Activated T-helper 1 cell treated with Interleukin-2 at 50 U/mL for 16 hours (primary cell): ENCODE measurements at places on chromosomes 3 and 15.

GRCh38 chr15:80105595-80105994 is 46.1 kb downstream of the ZFAND6 start:
- DNase-seq: no peak

GRCh38 chr15:40344631-40345120 is 3.9 kb upstream of the CCDC9B start:
- peak; percentile 45 for DNase-seq

DNA sequence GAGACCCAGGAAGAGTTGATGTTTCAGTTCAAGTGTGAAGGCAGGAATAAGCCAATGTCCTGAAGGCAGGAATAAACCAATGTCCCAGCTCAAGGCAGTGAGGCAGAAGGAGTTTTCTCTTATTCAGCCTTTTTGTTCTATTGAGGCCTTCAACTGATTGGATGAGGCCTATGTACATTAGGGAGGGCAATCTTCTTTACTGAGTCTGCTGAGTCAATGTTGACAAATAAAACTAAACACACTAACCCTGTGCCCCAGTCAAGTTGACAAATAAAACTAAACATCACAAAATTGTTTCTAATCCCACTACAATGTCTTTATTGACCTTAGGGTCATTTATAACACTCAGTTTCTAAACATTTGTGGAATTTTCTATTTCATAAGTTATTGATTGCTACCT is 100.0 kb downstream of the CACNA2D3 start:
- DNase-seq: no peak

DNA sequence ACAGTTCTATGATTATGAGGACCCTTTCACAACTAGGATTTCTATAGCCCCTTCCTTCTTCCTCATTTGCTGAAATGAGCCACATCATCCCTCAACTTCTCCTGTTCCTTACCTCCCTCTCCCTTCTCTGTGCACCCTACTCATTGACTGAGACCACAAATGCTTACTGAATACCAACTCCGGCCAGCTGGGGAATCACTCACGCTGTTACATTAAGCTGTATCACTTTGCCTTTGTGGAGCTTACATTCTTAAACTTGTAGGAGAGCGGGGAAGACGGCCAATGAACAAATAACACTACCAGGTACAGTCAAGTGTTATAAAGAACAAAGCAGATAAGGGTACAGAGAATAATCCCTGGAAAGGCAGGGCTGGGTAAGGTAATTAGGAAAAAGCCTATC is 5.7 kb downstream of the SUCLG2 start:
- DNase-seq: no peak

DNA sequence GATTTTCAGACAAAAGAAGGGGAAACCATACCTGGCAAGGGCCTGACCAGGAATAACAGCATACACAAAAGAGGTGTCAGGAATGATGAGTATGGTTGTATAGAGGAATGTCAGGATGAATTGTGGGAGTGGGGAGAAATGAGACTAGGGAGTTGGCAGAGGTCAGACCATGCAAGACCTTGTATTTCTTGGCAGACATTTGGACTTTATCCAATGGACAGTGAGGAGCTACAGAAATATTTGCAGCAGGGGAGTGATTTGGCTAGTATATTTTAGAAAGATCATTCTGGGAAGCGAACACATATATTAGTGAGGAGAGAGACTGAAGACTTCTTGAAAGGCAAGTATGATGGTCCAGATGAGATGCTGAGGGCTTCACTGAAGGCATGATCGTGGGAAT is 25.4 kb upstream of the ALPK3 start:
- DNase-seq: no peak

GRCh38 chr3:171317171-171317570 is 143.0 kb downstream of the TNIK start:
- no peak for DNase-seq

DNA sequence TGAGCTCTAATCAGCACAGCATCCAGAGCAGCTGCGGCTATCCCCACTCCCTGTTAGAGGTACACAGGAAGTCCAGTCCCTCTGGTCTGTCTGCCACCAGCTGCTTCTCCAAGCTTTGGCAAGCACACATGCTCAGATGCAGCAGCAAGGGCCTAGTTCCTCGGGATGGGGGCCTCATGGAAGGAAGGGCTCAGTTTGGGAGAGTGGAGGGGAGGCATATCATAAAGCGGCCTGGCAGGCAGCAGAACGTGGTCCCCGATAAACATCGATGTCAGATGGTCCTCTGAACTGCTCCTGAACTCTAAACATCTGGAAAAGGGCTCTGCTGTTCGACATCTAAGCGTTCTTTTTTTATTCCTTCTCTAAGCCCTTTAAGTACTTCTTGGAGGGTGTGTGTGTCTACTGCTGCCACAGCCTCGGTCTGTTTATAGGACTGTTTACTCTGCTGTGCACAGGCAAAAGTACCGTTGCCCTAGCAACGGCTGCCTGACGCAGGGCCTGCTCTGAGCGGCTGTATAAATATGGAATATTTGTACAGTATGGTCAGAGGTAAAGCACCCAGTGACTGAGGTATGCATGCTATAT is 74.6 kb downstream of the PRICKLE2 start:
- no peak for DNase-seq

DNA sequence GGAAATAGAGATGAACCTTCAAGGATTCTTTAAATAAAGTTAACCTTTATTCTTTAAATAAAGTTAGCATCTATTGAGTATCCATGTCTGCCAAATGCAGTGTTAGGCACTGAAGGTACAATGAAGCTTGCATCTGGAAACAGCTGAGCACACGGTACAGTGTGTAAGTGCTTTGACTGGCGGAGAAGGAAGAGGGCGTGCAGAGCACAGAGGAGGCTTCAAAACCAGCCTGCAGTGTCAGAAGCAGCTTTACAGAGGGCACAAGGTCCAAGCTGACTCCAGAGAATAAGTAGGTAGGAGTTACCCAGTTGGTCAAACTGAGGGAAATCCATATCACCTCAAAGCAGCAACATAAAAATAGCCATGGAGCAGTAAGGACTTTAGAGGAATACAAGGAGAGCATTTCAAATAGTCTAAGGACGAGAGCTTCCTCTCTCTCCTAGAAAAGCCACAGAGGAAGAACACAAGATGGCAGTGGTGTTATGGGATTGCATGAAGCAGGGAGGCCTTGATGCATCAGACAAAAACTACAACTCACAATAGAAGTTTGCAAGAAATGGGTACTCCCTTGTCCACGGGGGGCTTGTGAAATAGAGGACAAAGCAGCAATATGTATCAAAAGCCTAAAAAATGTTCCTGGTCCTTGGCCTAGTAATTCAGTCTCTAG is 60.3 kb upstream of the PPP2R3A start:
- no peak for DNase-seq

- no peak for DNase-seq
Measured at GRCh38 chr3:64061628-64062027, 38.3 kb upstream of the PSMD6 start.

DNA sequence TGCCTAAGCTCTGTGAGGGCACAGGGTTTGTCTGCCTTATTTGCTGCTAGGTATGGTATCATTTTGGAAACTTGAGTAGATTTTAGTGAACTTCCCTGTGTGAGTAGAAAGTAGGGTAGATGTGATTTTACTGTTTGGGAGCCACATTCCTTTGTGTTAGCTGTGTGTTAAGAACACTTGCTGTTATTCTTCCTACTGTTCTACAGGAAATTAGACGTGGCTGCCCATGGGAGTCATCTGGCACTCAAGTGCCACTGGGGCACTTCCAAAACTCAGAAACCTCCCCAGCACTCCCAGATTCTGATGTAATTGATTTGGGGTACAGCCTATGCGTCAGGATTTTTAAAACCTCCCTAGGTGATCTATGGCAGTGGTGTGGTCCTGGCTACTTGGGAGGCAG is 369.9 kb upstream of the C2CD4B start:
- DNase-seq: no peak

DNA sequence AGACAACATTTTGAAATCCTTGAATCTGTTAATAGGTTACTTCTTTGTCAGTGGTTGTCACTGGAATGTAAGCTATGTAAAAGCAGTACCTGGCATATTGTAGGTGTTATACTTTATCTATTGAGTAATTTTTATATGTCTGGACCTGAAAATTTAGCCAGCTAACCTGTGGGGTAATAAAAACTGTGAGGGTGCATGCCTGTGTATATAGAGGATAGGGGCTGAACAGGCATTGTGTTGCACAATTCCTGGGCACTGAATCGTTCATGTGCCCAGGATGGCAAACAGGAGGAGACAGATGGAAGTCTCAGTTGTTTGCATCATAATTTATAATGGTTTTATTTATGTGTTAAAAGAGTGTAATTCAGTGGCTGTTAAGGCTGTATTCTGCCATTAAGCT is 67.1 kb downstream of the ARMC8 start:
- no peak for DNase-seq

GRCh38 chr3:192570821-192571791 is 156.2 kb downstream of the FGF12 start:
- DNase-seq: no peak

DNA sequence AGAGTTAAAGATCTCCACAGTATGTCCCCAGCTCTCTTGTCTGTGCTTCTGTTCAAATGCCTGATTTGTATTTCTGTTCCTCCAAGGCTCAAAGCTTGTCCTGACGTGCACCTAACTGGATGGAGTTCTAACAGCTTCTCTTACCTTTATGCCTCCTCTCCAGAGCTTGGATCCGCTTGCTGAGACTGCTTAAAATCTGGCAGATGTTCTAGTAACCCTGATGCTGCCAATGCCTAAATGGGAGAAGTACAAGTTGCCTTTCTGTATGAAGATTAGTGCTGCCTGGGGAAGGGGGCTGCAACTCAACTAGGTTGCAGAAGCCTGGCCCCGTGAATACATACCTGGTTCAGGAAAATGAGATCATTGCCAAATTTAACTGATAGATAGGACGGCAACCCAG is 354.5 kb upstream of the KCNMB2 start:
- DNase-seq: no peak

- DNase-seq: no peak
Measured at GRCh38 chr15:97037080-97037479, 706.6 kb downstream of the NR2F2 start.

DNA sequence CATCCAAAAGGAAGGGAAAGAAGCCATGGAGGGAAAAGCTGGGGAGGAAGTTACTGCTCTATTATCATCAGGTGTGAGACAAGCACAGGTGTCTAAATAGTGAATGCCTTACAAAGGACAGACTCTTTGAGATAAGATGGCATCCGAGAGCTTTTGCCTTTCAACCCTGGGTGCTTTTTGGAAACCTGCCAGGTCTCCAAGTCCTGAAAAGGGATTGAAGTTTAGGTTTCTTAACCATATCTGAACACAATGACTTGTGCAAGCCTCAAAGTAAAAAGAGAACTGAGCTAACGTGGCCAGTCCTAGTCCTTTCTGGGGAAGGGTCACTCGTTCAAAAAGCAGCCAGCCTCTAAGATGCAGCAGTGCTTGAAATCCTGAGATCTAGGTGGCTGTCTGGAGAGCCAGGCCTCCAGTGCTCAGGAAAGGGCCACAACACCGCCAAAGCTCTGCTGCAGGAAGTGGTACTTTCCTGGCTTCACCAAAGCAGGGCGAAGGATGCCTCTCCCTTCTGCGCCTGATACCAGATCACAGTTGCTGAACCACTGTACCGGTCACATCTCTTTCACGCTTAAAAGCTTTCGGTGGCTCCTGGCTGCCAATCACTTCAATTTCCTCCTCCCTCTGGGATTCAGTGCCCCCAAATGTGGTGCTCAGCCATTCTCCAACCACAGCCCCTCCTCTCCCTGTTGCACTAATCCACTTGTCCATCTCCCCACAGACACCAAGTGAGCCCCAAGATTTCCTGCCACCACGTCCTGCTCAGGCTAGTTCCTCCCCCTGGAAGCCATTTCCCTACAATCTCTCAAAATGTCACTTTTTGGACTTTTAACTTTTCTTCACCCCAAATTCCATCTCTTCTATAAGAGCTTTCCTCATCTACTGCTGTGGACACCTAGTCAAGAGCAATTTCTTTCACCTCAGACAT is 104.1 kb upstream of the LPP start:
- peak; percentile 14 for DNase-seq

- DNase-seq: no peak
Measured at GRCh38 chr3:133792171-133792763, 13.3 kb upstream of the SRPRB start.

GRCh38 chr3:195036574-195036973 is 234.4 kb downstream of the XXYLT1 start:
- DNase-seq: no peak

- DNase-seq: no peak
Measured at GRCh38 chr15:58119016-58119415, 19.2 kb upstream of the AQP9 start.

- no peak for DNase-seq
Measured at GRCh38 chr3:197000211-197000610, 29.4 kb downstream of the MELTF start.

- no peak for DNase-seq
Measured at GRCh38 chr3:105348307-105348706, 18.4 kb upstream of the ALCAM start.

GRCh38 chr15:52464040-52464439 is 64.6 kb downstream of the MYO5A start:
- DNase-seq: no peak

DNA sequence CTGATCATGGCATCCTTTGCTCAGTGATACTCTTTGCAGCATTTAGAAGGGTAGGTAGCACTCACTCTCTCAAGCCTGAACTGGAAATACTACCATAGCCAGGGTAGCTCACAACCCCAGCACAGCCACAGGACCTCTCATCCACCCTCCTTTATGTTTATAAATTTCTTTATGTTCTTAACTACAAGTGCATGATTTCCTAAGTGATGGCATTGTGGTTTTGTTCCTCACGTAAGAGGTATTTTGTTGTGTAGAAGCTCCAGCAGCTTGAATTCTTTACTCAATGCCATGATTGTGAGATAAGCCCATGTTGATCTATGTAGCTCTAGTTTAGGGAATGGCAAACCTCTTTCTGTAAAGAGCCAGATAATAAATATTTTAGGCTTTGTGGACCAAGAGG is 7.9 kb upstream of the RTP3 start:
- DNase-seq: no peak

DNA sequence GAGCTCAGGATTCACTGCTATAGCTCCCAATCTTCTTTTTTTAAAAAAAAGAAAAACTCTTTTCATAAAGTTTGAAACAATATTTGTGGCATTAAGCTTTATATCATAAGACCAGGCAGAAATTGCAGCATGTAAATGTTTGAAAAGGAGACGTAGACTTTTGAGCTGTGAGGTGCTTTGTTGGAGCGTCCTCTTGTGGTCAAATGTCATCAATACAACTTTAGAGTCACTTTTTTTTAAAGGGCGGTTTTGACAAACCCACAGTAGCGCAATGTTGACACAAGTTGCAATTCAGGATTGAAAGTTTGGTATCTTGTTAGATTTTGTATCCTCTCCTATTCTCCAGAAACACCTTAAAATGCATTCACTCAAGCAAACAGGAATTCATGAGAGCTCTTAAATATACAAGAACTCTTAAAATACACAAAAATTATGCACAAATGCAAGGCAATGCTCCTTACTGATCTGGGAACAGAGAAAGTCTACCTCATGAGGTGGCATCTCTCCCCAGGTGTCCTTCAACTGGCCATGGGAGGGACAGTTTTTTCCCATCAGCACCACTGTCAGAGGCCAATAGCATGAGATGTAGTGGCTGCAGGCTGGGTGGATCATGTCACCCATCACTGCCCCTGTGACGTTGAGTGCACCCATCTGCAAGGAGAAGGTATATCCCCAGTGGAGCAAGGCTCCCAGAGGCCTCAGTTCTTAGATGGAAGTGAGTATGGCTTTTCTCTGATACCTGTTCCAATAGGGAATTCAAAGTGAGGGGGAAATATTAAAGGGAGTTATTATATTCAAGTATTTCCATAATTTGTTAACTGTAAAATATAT is 70.7 kb downstream of the ANXA2 start:
- DNase-seq: no peak
